ENCODE measurements at places on chromosomes 2 and 18.

GRCh38 chr18:59265246-59265973 is 7.8 kb downstream of the RAX start:
- no peak for DNase-seq

- DNase-seq: no peak
Observed at GRCh38 chr18:13131283-13131682, 87.3 kb upstream of the LDLRAD4 start.

DNA sequence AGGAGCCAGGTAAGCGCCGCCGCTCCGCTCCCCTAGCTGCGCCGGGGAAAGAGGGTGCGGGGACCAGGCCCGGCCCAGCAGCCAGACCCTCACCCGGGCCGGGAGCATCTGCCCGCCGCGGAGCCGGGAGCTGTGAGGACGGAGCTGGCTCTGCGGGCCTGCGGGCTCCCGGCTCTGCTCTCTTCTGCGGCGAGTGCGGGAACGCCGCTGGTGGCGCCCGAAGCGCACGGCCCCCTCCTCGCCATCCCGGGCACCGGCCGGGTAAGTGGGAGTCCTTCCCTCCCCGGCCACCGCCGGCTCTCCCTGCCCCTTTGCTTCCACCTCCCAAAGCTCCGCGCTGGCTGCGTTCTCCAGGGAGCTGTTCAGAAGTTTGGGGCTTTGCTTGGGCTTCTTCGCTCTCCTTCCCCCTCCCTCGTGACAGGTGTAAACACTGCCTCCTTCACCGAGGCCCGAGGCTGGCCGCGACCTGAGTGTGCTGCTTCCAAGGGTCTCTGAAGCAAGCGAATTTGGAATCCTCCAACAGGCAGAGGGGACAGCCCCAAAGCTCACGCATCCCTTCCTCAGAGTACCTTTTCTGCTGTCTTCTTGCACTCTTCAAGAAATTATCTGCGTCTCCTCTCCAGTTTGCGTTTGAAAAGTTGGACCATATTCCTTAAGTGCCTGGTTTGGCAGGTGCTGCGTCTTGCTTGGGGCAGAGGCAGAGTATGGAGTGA is 632 bp downstream of the AFTPH start:
- no peak for DNase-seq

- DNase-seq: no peak
Observed at GRCh38 chr2:222912776-222913175, 51.9 kb downstream of the ACSL3 start.

DNA sequence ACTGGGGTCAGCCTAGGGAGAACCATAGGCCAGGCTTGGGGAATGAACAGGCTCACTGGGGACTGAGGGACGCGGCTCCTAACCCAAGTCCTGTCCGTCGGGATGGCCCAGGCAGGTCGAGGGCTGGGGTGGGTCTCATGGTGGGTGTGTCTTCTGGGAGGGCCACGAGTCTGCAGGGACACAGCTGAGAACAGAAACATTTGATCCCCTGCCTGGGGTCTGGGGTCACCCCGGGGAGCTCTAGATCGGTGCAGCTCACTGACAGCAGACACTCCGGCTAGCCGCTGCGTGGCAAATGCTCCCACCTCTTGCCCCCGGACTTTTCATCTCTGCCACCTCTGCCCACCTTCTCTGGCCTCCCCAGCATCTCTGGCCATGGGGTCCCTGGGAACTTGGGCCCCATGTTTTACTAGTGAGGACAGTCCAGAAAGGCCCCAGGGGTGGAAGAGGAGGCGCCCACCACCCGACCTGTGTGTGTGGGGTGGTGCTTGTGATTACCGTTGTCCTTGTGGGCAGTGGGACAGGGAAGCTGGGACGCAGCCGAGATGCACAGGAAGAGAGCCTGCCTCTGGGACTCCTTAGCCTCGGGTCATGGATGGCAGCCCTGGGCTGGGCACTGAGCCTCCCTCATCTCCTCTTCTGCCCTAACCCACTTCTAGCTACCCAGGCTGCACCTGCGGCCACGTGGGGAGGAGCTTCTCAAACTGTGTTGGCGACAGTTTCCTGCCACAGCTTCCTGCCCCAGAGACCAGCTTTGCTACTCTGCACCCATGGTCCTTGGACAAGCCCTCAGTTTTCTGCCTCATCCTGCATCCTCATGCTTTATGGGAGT is 4.9 kb downstream of the ZAP70 start:
- no peak for DNase-seq

- DNase-seq: no peak
Observed at GRCh38 chr18:5744659-5745058, 150.7 kb downstream of the TMEM200C start.

GRCh38 chr2:130342533-130343275 is at the start of gene IMP4:
Gene IMP4 (plus strand): TSS chr2:130342897. CDS start chr2:130342933, 36 bp downstream.
- peak; percentile 100 for DNase-seq

DNA sequence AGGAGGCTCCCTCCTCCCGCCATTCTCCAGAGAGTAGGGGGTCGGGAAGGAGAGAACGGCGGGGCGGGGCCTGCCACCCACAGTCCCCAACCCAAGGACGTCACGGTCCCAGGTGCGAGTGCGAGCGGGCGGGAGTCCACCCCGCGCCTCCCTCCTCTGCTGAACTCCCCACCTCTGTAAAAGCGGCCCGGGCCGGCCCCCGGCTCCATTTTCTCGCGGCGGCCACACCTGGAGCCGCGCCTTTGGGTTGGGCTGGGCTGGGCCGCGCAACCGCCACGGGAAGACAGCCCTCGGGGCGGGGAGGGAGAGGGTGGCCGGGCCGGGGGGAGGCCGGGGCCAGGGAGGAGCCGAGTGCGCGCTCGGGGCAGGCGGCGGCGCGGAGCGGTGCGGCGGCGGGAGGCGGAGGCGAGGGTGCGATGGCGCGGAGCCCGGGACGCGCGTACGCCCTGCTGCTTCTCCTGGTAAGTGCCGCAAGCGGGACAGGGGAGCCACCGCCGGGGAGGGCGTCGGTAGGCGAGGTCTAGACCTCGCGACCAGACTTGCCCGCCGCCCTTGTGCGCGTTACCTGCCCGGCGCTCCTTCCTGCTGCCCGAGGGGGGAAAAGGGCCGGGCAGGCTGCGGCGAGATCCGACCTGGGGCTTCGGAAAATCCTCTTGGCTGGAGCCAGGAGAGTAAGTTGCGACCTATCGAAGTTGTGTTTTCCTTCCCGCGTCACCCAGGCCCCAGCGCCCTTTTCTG is at the start of gene DSG2:
Gene DSG2, plus strand, starts transcription at position 342 of the 738 bp plus-strand sequence. Its CDS starts 75 bp downstream, at position 417.
- DNase-seq: peak; percentile 56

- peak; percentile 8 for DNase-seq
Observed at GRCh38 chr2:231334179-231334930, 61.2 kb upstream of the B3GNT7 start.

- DNase-seq: no peak
Observed at GRCh38 chr2:75087736-75088135, 111.6 kb downstream of the TACR1 start.

GRCh38 chr2:133765658-133766057 is 197.4 kb upstream of the NCKAP5 start:
- DNase-seq: peak; percentile 78

GRCh38 chr2:9199716-9200632 is 6.6 kb upstream of the ASAP2 start:
- DNase-seq: peak; percentile 71

DNA sequence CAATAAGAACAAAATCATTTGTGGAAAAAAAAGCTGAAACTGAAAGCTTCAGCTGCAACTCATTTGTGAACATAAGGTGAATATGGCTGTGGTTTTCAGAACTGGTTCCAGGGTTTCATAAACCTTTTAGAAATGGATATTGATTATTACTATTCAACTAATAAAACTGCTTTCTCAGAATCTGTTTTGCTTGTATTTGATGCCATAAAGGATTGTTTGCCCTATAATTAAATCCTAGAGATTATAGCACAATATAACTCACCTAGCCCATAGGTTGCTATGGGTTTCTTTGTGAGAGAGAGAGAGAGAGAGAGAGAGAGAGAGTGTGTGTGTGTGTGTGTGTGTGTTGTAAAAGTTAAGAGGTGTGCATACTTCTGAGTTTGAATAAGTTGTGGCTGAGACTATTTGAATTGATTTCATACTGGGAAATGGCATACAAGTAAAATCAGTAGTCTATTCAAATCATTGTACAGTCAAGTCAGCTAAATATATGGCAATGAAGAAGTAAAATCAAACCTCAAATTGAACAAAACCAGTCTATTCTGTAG is 339.2 kb downstream of the ARHGAP15 start:
- no peak for DNase-seq

- DNase-seq: no peak
Observed at GRCh38 chr2:68423966-68424650, 43.0 kb downstream of the FBXO48 start.

GRCh38 chr2:170332676-170333402 is 154.9 kb downstream of the MYO3B start:
- no peak for DNase-seq

DNA sequence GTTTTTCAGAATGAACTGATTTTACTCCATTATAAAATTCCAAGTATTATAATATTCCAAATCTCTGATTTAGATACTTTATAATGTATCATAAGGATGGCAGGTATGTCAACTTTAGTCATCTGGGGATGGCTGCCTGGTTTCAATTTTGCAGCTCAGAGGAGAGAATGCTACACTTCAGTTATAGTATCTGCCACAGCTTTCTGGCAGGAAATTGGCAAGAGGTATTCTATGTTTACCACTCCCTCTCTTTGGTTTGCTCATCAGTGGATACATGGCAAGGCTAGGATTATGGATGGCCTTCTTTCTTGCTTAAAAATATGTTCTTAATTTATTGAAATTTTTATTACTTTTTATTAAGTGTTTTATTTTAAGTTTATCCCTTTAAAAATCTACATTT is 67.0 kb upstream of the TNFRSF11A start:
- DNase-seq: no peak
